ENCODE measurements at places on chromosomes 6 and 20. TPM values are rescaled to one million over a fixed set of nuclear protein-coding genes. Genes with fewer than 3 reads are reported as not detected.

DNA sequence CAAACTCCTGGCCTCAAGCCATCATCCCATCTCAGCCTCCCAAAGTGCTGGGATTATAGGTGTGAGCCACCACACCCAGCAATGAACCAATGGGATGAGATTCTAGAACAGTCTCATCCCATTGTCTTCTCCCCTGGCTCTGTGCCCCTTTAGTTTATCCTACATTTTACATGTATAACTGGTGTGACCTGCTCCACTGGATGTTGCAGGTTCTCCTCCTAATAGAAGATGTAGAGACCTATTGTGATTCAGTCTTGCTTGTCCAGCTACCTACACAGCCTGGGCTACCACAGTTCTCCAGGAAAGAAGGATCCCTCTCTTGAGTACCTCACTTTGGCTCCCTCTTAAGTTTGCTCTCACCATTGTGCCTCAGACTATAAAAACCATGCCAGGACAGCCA, 2.0 kb upstream of the FKBPL start:
- no peak for DNase-seq

Gene NKAIN4
- 7.5 TPM for polyA plus RNA-seq

DNA sequence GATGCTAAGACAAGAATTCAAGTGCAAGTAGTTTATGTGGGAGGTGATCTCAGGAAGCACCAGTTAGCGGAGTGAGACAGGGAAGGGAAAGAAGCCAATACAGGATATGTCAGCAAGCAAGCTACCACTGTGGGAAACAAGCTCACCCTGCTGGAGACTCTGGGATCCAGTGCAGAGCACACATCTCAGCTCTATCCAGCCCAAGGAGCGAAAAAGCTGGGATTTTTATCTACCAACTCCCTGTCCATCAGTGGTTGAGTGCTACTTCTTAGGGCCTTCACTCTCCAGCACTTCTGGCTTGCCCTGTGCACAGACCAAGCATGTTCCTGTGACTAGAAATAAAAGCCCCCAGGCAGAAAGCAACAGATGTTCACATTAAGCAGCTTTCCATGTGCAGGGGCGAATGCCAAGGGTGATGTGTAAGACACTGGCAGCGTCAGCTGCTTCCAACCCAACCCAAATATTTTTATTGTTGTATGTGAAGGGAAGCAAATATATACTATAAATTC, 10.8 kb upstream of the RNF24 start:
- DNase-seq, result no peak

- DNase-seq, result no peak
Measured at GRCh38 chr6:74826263-74826662, 379.6 kb downstream of the COL12A1 start.

GRCh38 chr6:154506582-154506981, 3.9 kb downstream of the CNKSR3 start:
- no peak for DNase-seq

DNA sequence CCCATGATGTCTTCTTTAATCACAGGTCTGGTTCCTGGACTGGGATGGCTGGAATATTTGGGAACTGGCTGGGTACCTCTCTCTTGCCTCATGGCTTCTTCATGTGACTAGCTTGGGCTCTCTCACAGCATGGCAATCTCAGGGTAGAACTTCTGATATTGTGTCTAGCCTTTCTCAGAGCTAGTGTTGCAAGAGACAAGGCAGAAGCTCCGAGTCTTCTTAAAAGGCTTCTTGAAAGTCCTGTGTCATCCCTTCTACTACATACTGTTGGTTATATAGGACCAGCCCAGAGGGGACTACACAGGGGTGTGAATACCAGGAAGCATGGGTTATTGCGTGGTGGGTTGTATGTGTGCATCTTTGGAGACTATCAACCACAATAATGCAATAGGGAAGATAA, 23.3 kb downstream of the BCAS1 start:
- DNase-seq, result no peak

DNA sequence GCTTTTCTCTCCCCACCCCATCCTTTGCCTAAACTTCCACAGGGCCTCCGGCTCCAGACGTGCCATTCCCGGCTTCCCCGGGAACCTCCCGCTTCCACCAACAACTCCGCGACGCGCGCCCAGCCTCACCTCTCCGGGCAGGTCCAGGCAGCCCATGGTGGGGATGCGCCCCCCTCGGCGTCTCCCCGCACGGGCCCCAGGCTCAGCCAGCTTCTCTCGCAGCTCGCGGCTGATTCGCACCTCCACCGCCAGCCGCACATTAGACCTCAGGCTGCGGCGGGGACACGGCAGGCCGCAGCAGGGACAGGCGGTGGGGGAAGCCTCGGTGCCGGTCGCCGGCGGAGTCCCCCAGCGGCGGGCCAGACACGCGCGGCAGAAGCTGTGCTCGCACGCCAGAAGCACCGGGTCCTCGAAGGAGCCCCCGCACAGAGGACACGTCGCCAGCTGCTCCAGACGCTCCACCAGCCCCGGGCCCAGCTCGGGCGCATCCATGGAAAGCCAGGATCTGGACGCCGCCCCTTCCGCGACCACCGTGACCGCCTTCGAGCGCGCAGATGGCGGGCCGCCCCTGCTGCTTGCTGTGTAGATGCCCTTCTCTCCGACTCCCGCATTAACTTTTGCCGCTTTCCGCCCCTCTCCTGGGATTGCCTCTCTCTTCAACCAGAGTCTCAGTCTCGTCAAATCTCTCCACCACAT, at the start of gene RNF39:
Gene RNF39, minus strand, starts transcription at position 676 of the 696 bp plus-strand sequence. Its CDS starts 184 bp downstream, at position 492.
- DNase-seq, result no peak
